Fibroblast of the conjunctiva (primary cell): ENCODE measurements at places on chromosomes 16 and 17.

- no peak for DNase-seq
These were observed 416 bp downstream of the RNF43 start for GRCh38 chr17:58416937-58417299.

DNA sequence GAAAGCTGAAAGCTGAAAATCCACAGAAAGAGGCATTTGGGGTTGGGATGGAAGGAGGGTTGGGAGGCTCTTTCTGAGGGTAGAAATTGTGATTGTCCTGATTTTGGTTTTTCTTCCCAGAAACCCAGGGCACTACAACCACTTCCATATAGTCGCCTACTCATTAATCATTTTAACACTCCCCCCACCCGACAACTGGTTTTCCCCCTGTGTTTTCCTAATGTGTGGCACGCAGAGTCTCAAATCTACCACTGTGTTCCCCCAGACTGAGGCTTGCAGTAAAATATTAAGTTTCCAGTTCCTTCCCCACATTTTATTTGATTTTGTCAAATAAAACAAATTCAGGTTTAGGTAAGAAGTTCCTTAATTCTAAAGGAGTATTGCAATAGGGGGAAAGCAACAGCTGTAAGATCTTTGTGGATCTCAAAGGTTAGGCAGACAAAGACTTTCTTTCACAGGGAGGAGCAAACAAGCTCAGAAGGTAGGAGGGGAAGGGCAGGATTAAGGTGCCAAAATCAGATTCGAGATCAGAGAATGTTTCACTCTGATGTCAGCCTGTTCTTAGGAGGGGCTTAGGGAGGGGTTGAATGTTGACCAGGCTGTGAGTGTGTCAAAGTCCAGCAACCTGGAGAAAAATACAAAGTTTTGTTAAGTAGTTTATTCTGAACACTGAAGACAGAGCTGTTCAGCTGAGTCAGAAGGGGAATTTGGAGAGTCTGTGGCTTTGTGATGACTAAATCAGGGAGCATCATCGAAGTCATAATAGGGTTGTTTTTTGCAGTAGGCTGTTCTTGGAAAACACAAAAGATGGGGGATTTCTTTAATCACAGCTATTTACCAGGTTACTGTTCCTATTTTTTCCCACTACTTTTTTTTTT, 3.6 kb downstream of the ZNF267 start:
- peak; percentile 64 for DNase-seq

DNA sequence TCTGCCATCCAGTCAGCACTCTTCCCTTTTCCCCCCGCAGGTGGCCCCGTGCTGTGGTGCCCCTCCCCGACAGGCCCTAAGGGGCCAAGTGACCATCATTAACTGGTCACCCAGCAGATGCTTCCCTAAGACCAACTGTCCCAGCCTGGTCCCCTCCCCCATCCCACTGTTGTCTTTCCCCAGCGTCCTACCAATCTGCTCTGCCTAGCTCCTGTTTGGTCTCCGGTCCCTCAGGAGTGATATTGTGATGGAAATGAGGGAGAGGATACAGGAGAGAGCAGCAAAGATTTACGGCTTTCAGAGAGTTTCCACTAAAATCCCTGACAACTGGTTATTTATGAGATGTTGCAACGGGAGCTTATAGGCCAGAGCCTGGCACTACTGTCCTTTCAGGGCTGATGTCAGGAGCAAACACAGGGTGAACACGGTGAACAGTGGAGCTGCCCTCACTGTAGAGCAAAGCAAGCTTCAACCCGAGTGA, 1.4 kb upstream of the TTLL6 start:
- DNase-seq, result no peak

- no peak for DNase-seq
These were observed 104.4 kb downstream of the LYRM1 start for GRCh38 chr16:21005008-21005407.

DNA sequence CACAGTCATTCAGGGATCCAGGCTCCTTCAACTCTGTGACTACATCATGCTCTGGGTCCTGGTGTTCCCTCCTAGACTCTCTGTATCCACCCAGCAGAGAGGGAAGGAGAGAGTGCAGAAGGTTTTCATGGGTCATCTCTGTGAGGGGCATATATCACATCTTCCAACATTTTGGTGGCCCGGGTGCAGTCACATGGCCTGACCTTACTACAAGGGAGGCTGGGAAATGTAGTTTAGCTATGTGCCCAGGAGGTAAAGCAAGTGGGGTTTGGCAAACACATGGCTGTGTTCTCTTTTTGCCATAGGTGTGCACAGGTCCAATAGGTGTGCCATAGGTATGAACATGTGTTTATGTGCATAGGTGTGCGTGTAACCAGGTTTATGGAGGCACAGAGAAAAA, 222.2 kb upstream of the EEF2KMT start:
- DNase-seq, result no peak

DNA sequence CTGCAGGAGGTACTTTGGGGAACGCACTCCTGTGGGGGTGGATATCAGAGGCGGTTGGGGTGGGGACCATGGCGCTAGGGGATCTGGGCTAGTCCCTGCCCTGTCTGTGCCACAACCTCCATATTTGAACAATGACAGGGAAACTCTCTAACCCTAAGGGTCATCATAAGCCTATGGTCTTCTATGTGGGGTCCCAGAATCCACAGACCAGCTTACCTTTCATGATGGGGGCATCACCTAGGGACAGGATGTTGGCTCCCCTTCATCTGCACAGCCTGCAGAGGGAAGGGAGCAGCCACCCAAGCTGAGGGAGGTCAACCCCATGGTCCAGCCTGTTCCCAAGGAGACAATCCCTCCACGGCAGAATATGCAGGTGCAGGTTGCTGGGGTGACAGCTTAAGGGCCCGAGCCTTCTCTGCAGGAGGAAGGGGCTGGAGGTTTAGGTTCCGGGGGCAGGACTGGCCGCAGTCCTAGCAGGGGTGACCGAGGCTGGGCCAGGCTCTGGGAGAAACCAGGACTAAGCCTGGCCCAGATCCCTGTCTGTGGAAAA, 1.7 kb downstream of the ORAI3 start:
- DNase-seq, result no peak

DNA sequence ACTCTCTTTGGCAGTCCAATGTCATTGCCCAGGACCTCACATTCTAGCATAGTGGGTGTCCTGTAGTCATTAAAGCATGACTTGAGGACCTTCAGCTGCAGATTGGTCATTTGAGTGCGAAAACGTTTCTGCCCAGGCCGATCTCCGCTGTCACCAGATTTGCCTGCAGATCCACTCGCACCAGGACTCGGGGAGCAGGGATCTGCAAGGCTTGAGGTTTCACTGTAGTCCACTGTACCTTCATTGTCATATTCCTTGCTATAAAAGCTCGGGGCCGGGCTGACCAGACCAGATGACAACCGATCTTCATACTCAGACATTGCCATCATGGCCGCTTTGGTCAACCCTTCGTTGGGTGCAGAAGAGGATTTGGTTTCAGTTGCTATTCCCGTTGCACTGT, 254.2 kb downstream of the ZFHX3 start:
- no peak for DNase-seq

GRCh38 chr17:31074772-31075555, 19.8 kb upstream of the NF1 start:
- no peak for DNase-seq

- DNase-seq, result no peak
These were observed 8.1 kb downstream of the AMZ2 start for GRCh38 chr17:68255731-68256538.

DNA sequence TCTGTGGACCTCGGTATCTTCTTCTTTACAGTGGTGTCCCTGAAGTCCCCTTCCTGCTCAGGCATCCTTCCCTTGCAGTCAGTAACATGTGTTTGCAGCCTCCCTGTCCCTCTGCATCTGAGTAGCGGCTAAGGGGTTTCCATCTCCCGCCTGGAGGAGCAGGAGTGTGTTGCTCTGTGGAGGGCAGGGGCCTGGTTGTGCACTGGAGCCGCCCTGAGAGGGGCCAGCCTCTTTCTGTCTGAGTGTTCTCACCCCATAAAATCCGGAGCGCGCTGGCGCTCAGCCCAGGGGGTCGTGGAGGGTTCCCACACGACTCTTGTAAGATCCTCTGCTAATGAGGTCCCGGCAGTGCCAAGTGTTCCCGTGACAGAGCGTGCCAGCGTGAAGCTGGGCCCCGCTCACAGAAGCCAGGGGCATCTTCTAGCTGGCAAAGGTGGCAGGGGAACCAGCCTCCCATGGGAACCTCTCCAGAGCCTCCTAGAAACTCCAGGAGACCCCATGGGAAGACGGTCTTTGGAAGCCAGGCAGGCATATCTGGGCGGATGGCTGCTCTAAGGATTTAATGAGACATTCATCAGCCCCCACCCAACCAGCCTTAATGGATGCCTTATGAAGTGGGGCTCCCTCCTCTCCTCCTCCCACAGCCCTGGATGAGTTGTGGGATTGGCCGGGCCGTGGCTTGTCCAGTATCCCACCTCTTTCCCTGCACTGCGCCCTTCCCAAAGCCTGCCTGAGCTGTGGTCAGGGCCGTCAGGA, 91.4 kb upstream of the GSE1 start:
- DNase-seq, result no peak

GRCh38 chr17:81082177-81083073, 47.5 kb downstream of the BAIAP2 start:
- DNase-seq, result no peak

DNA sequence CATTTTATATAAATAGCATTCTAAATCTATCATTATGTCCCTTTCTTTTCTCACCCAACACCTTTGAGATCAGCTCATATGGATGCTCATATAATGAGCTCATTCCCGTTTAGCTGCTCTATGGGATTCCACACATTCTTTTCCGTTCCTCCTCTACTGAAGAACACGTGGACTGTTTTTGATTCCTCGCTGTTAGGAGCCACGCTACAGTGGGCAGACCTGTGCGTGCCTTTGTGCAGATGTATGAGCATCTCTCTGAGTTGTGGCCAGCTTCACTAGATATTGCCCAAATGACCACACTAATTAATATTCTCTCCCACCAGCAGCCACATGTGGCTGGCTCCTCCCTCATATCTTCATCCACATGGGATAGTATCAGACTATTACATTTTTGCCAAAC, 6.0 kb upstream of the TNFRSF13B start:
- no peak for DNase-seq

DNA sequence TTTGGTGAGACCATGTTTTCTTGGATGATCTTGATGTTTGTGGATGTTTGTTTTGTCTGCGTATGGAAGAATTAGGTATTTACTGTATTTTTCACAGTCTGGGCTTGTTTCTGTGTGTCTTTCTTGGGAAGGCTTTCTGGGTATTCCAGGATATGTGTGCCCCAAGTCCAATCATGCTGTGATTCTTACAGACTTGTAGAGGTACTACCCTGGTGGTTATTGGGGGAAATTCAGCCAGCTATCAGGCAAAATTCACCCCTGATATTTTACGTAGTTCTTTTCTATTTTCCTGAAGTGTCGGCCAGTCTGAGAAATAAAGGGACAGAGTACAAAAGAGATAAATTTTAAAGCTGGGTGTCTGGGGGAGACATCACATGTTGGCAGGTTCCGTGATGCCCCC, 33.4 kb upstream of the ARL4D start:
- DNase-seq, result no peak

GRCh38 chr17:81954131-81955057, 6.6 kb downstream of the NOTUM start:
- DNase-seq, result no peak

DNA sequence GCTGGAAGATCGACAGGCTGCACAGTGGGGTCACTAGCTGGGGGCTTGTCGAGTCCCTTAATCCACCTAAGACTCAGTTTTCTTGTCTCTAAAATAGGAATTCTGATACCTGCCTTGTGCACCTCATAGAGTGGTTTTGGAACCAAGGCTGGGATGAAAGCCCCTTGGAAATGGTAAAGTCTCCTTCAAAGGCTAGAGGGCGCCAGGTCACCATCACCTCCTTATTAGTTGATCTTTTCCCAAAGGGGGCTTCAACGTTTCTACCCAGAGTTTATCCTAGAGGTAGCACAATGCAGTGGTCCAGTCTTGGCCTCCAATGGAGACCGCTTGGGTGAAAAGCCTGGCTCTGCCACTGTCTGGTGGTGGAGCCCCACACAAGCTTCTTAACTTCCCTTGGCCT, 158.2 kb downstream of the AIPL1 start:
- DNase-seq, result no peak

DNA sequence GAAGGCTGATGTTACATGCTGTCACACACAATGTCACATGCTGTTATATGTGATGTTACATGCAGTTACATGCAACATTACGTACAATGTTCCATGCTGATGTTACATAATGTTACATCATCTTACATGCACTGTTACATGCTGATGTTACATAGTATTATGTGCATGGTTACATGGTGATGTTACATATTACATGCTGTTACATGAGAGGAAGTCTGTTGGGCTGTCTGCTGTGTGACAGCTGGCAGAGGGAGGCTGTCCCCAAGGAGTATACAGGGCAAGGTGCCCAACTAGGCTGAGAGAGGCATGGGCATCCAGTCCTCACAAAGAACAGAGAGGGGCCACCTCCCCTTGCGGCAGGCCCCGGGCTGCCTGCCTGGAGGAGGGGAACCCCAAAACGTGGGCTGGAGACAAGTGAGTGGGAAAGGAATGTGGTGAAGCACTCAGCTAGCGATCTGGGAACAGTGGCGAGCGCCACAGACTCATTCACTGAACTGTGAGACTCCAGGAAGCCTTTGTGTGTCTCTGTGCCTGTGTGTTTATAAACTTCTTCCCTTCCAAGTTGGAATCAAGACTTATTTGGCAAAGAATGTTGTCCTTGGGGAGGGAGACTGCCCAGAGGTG, 30.6 kb downstream of the TMEM92 start:
- no peak for DNase-seq

GRCh38 chr17:68329331-68329730, 38.0 kb downstream of the ARSG start:
- DNase-seq, result no peak

DNA sequence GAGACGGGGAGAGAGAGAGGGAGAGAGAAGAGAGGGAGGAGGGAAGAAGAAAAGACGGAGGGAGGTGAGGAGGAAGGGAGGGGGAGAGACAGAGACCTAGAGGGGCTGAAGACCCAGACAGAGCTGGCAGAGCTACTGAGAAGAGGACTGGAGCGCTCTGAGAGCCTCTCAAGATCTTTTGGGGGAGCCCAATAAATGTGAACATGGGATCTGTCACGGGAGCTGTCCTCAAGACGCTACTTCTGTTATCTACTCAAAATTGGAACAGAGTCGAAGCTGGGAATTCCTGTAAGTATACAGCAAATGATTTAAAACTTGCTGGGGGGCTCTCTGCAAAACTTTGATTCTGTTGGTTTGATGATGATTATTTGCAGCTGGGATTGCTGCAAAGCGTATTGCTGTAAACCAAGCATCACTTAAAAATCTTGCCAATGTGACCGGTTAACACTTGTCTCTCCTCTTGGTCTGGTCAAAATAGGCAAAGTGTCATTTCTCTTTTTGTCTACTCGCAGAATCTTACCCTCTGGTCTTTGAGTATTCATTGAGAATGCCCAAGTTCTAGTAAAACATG, 344 bp downstream of the CNTNAP4 start:
- DNase-seq, result no peak
